ENCODE measurements at places on chromosomes 2 and 18.

- DNase-seq, result no peak
Measured at GRCh38 chr18:51867767-51868166, 472.2 kb upstream of the DCC start.

- DNase-seq, result no peak
Measured at GRCh38 chr2:205361970-205362369, 320.3 kb upstream of the NRP2 start.

DNA sequence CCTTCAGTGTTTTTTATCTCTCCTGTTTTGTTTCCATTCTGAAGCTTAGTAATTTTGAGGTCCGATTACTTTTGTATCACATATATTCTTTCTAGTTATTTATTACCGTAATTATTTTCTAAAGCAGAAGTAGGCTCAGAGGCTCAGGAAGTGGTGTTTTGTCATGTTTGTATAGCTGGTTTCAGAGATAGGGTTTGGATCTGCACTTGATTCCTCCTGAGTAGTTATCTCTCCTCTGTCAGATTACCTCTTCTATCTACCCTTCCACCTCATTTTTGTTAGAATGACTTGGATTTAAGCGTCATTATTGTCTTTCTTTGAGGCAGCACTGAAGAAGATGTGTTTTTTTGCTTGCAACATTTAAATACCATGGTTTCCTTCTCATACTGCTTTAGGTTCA, 95.4 kb downstream of the MTA3 start:
- peak; percentile 11 for DNase-seq

GRCh38 chr2:145146691-145147090, 626.8 kb upstream of the ZEB2 start:
- DNase-seq, result no peak

GRCh38 chr2:134086594-134087219, 167.2 kb upstream of the MGAT5 start:
- no peak for DNase-seq

All from inflammatory macrophage treated with lipopolysaccharide for 1 hour (primary cell).